ENCODE measurements at places on chromosomes 1 and 21. TPM values are rescaled to one million over a fixed set of nuclear protein-coding genes. Genes with fewer than 3 reads are reported as not detected.
A peak's percentile ranks its signal among the peaks of the same experiment; 100 is the strongest.

DNA sequence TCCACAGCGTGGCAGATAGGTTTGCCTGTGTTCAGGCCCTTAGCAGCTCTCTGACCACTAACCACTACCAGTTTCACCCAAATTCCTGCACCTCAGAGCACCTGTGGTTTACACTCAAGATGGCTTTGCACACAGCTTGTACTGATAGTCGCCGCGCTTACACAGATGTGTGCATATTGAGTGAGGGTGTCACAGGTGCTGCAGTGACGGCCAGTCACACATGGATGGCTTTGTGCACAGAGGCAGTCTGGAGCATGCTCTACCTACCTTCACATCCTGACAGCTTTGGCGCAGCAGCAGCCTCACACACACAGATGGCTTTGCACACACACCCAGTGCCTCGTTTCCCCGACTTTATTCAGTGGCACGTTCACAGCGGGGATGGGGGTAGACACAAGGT lies 7.5 kb downstream of the DMAP1 start:
- DNase-seq = no peak

GRCh38 chr1:202664083-202664482 lies 46.2 kb downstream of the SYT2 start:
- DNase-seq = no peak

GRCh38 chr1:28973596-28974421 lies 59.4 kb downstream of the EPB41 start:
- no peak for DNase-seq

DNA sequence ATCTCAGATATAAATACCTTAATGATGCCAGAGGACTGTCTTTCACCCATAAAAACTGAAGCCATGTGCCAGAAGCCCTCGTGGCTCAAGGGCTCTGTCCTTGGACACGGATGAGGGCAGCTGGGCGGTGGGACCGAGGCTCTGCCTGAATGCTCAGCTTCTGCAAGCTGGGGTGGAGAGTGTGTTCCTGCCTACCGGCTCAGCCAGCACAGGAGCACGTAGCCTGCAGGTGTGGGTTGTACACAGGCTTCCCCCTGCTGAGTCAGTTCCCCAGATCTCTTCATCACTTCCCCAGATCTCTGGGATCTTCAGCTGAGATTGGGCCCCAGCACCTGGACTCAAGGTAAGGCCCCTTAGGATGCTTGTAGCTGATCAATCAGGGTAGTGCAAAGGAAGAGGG lies 15.4 kb downstream of the KCNJ15 start:
- no peak for DNase-seq

DNA sequence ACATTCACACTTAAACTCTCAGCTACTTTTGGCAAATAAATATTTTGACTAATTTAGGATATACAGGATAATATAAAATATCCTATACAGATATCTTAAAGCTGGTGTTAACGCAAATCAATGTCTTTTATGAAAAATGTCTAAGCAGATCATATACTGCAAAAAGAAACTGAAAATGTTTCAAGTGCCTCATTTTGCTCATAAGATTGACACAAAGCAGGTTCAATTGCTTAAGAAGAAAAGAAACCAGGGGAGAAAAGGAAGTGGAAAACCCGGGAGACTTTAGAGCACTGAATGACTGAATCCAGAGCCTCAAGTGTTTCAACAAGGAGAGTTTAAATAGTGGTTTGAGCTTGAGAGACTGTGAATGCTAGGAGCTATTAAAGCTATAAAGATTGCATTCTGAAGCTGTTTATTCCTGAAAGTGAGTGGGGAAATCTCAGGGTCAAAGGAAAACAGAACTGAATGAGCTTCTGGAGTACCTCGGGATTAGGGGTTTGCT lies 1943.0 kb downstream of the MRPL39 start:
- no peak for DNase-seq

- DNase-seq = no peak
Observed at GRCh38 chr1:153025797-153026196, 5.2 kb upstream of the SPRR1B start.

DNA sequence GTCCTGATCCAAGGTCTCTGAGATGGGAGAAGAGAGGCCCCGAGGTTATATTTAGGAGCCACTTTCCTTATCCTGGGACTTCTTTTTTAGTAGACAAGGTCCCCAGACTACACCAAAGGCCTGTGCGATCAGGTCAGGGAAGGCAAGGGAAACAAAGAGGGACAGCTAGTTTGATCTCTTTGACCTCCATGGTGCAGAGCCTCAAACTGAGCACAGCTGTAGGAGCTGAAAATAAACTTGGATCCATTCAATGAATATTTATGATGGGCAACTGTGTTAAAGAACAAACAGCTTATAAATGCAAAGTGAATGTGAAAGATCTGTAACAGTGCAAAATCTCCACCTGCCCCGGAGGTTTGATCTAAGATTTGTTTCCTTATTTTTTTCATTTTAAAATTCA lies 256.6 kb downstream of the DYRK1A start:
- no peak for DNase-seq

DNA sequence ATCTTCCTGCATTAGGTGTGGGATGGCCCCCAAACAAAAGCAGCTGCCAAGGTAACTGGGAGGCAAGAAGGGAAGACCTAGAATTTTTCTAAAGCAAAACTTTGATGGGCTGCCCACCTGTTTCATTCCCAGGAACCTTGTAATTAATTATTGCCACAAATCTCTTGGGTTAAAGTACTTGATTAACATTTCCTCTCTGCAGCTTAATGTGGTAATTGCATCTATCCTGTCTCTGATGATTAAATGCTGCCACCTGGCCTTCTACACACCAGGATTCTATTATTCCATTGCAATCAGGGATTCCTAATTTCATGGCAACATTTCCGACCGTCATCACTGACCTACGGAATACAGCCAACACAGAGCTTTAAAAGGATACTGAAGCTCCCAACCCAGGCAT lies 68.3 kb upstream of the RC3H1 start:
- DNase-seq = no peak

- no peak for DNase-seq
Observed at GRCh38 chr1:44523593-44524591, 118.8 kb downstream of the RNF220 start.

DNA sequence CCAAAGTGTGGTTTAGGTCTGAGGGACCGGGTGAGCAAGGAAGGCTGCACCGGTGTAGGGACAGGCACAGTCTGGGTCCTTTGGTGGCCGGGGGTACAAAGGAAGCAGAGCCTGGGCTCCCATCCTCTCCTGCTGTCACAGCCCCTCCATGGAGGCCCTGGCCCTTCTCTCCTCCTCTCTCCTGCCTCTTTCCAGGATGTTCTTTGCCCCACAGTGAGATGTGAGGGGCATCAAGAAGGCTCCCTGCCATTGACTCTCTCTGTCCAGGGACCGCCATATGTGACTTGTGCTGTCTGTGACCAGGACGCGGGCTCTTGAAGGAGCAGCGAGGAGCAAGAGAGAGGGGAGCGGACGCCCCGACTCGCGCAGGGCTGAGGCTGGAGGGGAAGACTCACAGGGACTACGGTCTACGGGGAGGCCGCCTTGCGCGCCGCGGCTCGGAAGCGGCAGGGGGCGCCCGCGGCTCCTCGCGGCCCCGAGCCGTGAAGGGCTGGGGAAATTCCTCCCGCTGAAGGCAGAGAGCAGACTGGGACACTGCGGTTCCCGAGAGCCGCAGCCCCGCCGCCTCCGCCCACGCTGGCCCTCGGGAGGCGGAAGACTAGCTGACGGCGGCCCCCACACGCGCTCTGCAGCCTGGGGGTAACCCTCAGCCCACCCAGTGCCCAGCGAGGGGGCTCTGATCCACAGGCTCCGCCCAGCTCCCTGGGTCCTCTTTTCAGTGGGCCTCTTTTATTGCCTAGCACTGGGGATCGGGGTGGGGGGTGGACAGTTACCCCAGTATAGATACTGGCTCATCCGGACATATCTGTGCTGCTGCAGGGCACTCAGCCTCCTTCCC lies 40.8 kb downstream of the MAB21L3 start:
- DNase-seq = peak; percentile 79

DNA sequence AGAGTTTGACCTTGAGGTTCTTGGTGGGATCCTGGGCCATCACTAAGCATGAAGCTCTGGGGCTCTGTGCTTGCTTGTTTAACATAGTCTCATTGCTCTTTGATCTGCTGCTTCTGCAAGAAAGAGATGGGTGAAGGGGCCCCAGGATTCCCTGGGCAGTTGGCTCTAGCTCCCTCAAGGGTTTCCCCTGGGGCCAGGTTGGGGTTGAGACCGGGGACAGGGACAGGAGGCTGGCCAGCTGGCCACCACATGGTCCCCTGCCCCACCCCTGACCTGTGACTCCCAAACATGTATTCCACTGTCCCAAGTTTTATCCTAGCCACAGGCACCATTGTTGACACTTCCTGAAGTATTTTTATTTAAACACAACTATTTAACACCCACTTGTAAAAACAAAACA lies 69.5 kb downstream of the FHAD1 start:
- DNase-seq = no peak

DNA sequence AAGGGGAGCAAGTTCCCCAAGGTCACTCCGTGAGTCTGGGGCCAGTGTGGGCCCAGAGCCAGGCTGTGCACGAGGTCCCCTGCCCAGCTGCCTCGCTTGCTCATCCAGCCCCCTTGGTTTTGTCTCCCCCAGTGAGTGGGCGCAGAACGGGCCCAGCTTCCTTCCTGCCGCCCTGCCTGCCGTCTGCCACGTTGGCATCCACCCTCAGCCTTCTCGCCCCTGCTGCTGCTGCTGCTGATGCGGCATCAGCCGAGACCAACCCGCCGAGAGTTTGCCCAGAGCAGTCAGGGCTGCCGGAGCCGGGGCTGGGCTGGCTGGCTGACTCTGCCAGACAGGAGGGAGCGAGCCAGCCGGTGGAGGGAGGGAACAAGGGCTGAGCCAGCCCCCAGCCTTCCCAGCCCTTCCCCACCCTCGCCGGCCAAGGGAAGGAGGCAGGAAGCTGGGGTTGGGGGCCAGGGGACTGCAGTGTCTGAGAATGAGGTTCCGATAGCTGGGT lies 31.4 kb upstream of the WASF2 start:
- no peak for DNase-seq

DNA sequence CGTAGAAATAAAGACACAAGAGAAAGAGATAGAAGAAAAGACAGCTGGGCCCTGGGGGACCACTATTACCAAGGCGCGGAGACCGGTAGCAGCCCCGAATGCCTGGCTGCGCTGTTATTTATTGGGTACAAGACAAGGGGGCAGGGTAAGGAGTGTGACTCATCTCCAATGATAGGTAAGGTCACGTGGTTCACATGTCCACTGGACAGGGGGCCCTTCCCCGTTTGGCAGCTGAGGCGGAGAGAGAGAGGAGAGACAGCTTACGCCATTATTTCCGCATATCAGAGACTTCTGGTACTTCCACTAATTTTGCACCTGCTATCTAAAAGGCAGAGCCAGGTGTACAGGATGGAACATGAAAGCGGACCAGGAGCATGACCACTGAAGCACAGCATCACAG lies 4.1 kb upstream of the TPRG1L start:
- DNase-seq = no peak

GRCh38 chr1:232108598-232108997 lies 482.0 kb downstream of the DISC1 start:
- no peak for DNase-seq

DNA sequence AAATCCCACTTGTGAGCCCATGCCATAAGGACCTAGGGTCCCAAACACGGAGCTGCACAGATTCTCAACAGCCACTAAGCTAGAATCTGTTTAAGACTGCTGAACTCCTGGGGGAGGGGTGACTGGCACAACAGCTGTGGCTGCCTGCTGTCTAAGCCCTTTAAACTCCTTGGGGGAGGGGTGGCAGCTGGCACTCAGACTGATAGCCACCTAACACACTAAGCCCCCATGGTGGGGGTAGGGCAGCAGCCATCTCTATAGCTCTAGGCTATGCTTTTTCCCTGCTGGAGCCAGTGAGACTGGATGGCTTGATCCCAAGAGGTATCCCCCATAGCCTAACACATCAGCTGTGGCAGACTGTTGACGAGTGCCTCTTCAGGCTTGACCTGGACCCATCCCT lies 73.3 kb upstream of the FMO3 start:
- DNase-seq = no peak

GRCh38 chr1:192627901-192628300 lies 8.0 kb upstream of the RGS13 start:
- DNase-seq = no peak

GRCh38 chr1:200366577-200367253 lies 43.1 kb downstream of the ZNF281 start:
- DNase-seq = no peak

DNA sequence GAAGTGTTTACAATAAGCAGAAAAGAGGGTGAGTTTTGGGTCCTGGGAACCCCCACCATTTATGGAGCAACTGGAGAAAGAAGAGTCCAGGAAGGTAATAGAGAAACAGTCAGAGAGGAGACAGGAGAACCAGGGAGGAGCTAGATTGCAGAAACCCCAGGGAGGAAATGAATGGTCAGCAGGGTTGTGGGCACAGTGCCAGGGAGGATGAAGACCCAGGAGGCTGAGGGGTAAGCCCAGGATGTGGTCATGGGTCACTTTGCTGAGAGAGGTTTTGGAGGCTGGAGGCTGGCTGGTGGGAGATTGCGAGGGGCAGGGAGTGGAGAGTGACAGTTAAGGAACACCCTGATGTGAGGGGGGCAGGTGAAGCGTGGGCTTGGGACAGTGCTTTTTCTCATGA lies 169.9 kb upstream of the CSF3R start:
- DNase-seq = no peak

- DNase-seq = no peak
Observed at GRCh38 chr21:27570306-27570868, 603.5 kb upstream of the ADAMTS5 start.

DNA sequence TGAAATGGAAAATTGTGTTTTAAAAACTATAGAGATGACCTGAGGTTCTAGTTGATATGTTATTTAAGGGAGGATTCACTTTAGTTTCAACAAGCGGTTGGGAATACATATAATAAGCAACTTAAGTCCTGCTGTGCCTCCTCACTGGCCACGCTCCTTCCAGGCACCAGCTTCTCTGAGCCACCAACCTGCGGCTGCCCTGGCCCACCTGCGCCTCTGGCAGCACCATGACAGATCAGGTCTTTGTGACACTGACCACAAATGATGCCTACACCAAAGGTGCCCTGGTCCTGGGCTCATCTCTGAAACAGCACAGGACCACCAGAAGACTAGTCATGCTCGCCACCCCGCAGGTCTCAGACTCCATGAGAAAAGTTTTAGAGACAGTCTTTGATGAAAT lies 7.0 kb upstream of the USP24 start:
- no peak for DNase-seq

GRCh38 chr1:90501281-90501680 lies 215.8 kb downstream of the BARHL2 start:
- no peak for DNase-seq

- DNase-seq = no peak
Observed at GRCh38 chr21:25283720-25284119, 323.6 kb downstream of the MRPL39 start.

The WNT9A gene
- total RNA-seq = 2.6 TPM

The SFPQ gene
- 221 TPM for total RNA-seq

The IFNLR1 gene
- total RNA-seq = 16.8 TPM

The FCRL5 gene
- total RNA-seq = 0.90 TPM

The USP33 gene
- total RNA-seq = 43.9 TPM

The MTF1 gene
- total RNA-seq = 22.1 TPM

The ATAD3C gene
- total RNA-seq = 0.16 TPM
